ENCODE measurements at places on chromosomes 2 and 18. TPM values are rescaled to one million over a fixed set of nuclear protein-coding genes. Genes with fewer than 3 reads are reported as not detected.

RNF152 gene
- polyA plus RNA-seq, result not detected

GALNT5 gene
- polyA plus RNA-seq, result not detected

BOLA3 gene
- polyA plus RNA-seq, result 28.0 TPM

GRCh38 chr2:1976112-1976511 lies 231.8 kb upstream of the PXDN start:
- H3K36me3 ChIP-seq, result no peaks in the 10 kb centered on the region
- peaks cover 5% of the 10 kb centered on the region for H3K27me3 ChIP-seq
- H3K4me1 ChIP-seq, result no peaks in the 10 kb centered on the region
- H3K4me3 ChIP-seq, result no peak overlapping the region
- H3K27ac ChIP-seq, result no peak overlapping the region

DNA sequence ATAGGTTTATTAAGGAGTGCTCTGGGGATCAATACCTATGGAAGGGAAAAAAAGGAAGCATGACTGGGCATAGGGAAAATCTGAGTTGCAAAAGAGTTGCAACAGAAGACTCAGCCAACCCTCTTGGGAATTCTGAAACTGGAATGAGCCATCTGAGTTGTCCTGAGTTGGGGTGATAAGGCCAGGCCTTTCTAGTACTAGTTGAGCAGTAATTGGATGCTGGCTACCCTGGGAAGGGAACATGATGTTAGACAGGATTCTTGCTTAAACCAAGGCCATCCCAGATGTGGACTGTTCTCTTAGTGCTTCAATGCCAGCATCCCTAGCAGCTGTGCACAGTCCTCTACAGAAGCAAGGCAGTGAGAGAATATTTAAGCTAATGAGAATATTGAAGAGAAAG lies 348.8 kb upstream of the GULP1 start:
- H3K27ac ChIP-seq, result no peak overlapping the region
- H3K4me1 ChIP-seq, result no peaks in the 10 kb centered on the region
- H3K27me3 ChIP-seq, result no peaks in the 10 kb centered on the region
- DNase-seq, result no peak

- H3K4me3 ChIP-seq, result no peak overlapping the region
- H3K27me3 ChIP-seq, result no peaks in the 10 kb centered on the region
- no peak overlapping the region for H3K27ac ChIP-seq
- H3K36me3 ChIP-seq, result no peaks in the 10 kb centered on the region
- peaks cover 14% of the 10 kb centered on the region for H3K4me1 ChIP-seq
- peak; percentile 68 for DNase-seq
These were observed 14.5 kb downstream of the CKAP2L start for GRCh38 chr2:112749755-112750559.

GRCh38 chr2:195477996-195478382 lies 179.0 kb upstream of the SLC39A10 start:
- H3K27me3 ChIP-seq, result no peaks in the 10 kb centered on the region
- peaks cover 4% of the 10 kb centered on the region for H3K36me3 ChIP-seq
- peaks cover 13% of the 10 kb centered on the region for H3K4me1 ChIP-seq
- H3K27ac ChIP-seq, result no peak overlapping the region
- H3K4me3 ChIP-seq, result no peak overlapping the region

- H3K36me3 ChIP-seq, result peaks cover 35% of the 10 kb centered on the region
- H3K4me3 ChIP-seq, result no peak overlapping the region
- no peak for DNase-seq
- peaks cover 34% of the 10 kb centered on the region for H3K4me1 ChIP-seq
These were observed 57.5 kb downstream of the WDPCP start for GRCh38 chr2:63530704-63531279.
